NCI-H524 (cell line): ENCODE measurements at places on chromosomes 1 and 21.

GRCh38 chr1:25724966-25725365 is 75.0 kb upstream of the SELENON start:
- no peak for DNase-seq

DNA sequence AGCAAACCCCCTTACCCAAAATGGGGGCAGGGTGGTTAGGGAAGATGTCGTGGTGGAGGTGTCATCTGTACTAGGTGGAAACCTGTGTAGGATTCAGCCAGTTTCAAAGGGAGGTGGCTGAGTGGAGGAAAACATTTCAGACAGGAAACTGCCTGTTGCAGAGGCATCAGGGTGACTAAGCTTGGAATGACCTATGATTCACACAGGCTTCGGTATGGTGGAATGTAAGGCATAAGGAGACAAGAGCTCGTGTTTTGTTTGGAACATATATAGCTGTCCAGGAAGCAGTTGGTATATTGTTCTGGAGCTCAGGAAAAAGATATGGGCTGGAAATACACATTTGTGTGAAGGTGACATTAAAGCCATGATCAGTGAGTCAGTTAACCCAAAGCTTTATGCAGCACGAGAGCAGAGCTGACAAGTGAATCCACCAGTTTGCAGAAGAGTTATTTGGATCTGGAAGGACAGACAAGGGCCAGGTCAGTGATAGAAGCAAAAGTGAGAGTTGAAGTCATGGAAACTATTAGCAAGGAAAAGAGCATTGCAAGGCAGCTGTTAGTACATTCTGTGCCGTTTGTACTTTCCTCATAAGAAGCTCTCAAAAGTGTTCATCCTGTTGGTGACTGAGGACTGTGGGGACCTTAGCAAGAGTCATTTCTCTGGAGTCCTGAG is 12.2 kb downstream of the UTP25 start:
- no peak for DNase-seq

DNA sequence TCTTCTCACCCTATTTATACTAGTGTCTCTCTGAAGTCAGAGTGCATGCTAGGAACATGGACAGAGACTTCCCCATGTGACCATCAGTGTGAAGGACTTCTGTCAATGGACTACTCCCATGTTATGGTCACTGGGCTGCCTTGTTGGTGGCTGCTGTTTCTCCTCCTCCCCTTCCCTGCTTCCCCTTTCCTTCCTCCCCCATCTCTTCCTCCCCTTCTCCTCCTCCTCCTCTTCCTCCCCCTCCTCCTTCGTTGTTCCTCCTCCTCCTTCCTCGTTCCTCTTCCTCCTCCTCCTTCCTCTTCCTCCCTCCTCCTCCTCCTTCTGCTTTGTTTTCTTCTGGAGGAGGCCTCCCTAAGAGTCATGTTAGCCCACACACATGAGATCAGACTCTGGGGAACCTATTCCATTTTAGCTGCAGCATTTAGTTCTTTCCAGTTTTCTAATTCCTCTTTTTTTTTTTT is 35.8 kb downstream of the IER5 start:
- no peak for DNase-seq

- no peak for DNase-seq
Measured at GRCh38 chr1:174152427-174152826, 6.9 kb upstream of the RABGAP1L start.

GRCh38 chr1:37614105-37614504 is 18.4 kb upstream of the GNL2 start:
- DNase-seq: no peak

GRCh38 chr1:245837718-245838117 is 669.4 kb downstream of the SMYD3 start:
- DNase-seq: no peak

DNA sequence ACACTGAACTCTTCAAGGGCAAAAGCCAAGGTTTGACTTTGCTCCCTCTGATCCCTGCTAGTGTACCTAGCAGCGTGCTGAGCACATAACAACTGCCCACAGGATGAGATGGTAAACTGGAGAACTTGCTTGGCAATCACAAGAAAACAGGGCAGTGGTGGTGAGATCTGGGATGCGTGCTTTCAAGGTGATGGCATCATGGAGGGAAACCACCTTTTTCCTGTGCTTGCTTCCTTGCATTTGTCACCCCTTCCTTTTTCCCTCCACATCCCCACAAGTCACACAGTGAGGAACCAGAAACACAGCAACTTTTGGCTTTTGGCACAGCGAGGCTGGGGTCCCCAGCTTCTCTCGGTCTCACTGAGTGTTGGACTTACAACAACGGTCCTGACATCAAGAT is 31.4 kb upstream of the BECN2 start:
- DNase-seq: no peak

- DNase-seq: no peak
Measured at GRCh38 chr1:172647110-172647564, 11.8 kb upstream of the FASLG start.

GRCh38 chr21:32519945-32520874 is 65.1 kb downstream of the TCP10L start:
- no peak for DNase-seq

DNA sequence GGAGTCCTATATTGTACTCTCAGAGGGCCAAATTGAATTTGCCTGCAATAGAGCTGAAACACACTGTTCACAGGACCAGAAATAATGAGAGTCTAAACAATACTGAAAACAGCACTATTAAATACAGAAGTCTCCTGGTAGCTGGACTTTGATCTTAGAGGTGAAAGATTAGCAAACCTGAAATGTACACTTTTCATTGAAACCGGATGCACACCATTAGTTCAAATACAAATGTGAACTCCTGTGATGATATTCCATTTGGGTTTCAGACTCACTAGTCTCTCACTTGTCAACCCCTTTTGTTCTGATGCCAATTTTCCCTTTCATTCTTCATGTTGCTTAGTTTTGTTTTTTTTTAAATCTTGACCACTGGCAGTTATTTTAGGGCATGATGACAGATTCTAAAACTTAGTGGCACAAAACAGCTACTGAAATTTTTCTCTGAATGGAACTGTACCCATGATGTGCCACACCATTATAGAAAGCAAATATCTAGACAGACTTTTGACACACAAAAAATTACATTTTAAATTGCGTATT is 5.9 kb upstream of the TNFSF4 start:
- DNase-seq: no peak

DNA sequence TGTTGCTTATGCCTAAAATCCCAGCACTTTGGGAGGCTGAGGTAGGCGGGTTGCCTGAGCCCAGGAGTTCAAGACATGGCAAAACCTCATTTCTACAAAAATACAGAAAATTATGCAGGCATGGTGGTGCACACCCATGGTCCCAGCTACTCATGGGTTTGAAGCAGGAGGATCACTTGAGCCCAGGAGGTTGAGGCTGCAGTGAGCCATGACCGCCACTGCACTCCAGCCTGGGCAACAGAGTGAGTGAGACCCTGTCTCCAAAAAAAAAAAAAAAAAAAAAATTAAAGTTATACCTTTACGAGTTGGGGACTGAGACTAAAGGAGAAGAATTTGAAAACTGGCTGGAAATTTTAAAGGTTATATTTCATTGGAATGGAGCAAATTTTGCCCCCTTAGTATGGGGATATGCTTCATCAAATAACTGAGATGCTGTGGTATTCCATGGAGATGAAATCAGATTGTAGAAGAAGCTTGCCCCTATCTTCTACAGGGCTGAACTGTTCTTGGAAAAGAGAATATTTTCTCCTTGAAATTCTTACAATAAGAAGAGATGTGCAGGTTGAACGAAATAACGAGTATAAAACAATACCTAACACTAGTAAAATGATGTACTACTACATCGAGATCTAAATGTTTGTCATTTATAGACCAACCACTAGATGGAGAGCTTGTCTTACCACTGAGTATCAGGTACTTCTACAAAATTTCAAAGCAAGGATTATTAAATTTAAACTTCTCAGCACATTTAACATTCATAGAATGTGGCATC is 34.9 kb upstream of the SCYL3 start:
- peak; percentile 51 for DNase-seq

DNA sequence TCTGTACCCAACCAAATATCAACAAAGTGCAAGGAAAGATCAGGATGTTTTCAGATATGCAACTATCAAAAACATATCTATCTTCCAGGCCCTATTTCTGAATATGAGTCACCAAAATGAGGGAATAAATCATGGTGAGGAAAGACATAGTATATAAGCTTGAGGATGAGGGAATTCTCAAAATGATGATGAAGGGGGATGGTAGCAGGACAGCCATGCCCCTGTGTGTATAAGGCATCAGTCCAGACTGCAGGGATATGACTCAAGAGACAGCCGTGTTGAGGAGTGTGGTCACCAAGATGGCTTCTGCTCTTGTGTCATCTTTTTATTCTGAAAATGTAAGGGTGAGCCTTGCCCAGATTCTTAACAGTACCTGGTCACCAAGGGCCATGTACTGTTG is 4.4 kb upstream of the WDR64 start:
- DNase-seq: no peak

DNA sequence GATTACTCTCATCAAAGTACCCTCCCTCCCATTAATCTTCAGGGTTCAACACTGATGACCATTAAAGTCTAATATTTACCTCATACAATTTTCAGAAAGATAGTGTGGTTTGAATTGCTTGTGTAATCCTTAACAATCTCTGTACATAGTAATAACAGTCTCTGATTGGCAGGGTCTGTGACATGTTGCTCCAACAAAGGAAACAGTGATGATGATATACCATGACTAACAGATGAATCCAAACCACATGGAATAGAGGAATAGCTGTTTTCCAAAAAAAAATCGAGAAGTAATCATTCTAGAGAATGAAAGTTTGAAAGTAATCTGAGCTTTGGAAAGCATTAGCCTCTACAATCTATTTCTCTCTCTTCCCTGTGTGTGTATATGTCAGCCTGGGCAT is 610.1 kb upstream of the NEGR1 start:
- no peak for DNase-seq

- no peak for DNase-seq
Measured at GRCh38 chr1:43381612-43382011, 8.0 kb downstream of the MED8 start.

DNA sequence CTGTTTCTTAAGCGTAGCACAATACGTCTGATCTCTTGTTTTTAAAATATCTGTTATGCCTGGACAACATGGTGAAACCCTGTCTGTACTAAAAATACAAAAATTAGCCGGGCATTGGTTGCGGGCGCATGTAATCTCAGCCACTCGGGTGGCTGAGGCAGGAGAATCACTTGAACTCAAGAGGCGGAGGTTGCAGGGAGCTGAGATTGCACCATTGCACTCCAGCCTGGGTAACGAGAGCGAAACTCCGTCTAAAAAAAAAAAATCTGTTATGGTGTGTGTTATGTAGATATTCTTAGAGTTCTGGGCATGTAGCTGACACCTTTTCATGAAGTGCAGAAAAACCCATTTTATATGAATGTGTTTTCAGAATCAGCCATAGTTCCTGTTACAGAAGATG is 38.2 kb downstream of the RABGAP1L start:
- no peak for DNase-seq

GRCh38 chr1:20496241-20496661 is 10.2 kb upstream of the CAMK2N1 start:
- DNase-seq: no peak

DNA sequence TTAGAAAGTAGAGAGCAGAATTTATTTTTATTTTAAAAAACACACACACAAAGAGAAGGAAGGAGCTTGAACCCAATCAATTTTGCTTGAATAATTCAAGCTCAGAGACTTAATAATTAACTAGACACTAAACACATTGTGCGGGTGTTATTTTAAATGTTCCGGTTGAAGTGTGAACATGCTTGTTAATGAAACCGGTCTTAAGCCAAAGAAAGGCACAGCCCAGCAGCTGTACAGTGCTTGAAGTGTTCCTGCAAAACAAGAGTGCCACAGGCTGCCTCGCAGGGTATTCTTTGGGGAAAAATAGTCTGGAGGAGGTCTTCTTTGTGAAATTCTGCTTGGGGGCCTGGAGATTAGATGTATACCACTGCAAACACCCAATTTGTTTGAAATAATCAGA is 2.2 kb upstream of the CDC42BPA start:
- no peak for DNase-seq

- no peak for DNase-seq
Measured at GRCh38 chr1:110897681-110898080, 24.7 kb downstream of the CD53 start.

GRCh38 chr1:241589521-241589920 is 50.6 kb downstream of the CHML start:
- DNase-seq: no peak

- DNase-seq: no peak
Measured at GRCh38 chr1:9294910-9295636, 2.4 kb downstream of the SPSB1 start.

- DNase-seq: peak; percentile 90
Measured at GRCh38 chr1:177423090-177423489, 252.3 kb downstream of the BRINP2 start.

DNA sequence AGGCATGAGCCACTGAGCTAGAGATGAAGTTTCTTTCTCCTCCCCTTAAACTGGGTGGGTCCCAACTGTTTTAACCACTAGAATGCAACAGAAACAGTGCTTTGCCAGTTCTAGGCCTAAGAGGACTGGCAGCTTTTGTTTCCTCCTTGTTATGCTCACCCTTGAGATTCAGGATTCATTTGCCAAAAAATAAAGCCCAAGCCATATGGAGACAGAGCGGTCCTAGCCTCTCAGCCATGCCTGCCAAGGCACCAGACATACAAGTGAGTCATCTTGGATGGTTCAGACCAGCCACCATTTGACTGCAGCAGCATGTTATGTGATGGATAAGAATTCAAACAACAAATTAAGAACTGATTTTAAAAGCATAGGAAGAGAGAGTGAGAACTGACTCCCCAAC is 38.1 kb upstream of the STUM start:
- DNase-seq: peak; percentile 66
